ENCODE measurements at places on chromosomes 13 and 19. TPM values are rescaled to one million over a fixed set of nuclear protein-coding genes. Genes with fewer than 3 reads are reported as not detected.

PRR20B gene
- not detected for total RNA-seq

DNA sequence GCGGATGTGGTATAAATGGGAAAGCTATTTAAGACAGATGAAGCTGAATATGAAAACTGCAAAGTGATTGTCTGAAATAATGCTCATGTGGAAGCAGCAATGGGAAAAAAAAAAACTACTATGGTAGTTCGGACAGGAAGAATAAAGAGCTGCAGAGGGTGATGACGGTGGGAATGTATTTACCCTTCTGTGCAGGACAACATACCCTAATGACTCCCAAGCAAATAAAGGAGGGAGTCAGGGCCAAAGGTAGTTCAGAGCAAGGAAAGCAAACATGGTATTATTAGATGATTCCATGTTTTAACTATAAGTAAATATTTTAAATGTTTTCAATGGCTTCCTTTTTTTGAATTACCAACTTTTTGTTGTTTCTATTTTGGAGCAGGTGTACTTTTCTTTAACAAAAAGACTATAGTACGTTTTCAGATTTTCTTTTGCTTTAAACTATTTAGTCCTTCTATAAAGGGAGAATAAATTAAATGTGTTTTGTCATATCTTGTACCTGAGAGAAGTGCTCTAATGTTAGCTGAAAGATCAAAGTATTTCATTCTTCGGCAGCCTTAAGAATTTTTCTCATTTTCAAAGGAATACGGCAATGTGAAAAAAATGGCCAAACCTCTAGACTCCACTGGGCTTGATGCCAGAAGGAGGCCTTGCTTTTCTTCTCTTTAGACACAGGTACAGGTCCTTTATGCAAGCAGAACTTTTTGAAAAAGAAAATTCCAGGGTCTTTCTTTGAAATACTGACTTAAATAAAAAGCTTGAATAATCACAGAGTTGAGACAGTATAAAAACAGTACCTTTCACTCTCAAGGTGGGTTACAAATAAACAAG is 67.8 kb upstream of the ZDHHC20 start:
- DNase-seq, result no peak

DNA sequence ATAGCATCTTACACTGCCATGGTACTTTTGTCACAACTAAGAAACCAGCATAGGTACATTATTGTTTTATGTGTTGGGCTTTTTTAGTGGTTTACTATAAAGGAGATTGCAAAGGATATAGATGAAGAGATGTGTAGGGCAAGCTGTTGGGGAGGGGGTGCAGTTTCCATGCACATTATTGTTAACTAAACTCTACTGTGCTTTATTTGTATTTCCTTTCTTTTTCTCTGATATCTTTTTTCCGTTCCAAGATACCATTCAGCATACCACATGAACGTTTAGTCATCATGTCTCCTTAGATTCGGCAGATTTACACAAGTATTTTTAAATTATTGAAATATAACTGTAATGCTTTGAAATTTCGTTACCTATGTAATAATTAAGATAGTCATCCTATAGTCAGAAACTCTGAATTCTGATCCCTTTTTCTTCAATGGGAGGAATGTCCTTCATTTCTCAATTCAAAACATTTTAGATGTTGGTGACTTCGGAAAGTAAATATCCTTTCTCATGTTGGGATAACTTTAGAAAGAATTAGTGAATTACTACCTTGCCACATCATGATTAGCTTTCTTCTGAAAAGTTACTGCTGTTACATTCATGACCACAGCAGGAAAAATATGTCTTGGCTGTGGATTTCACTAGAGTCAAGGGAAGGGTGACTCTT is 82.8 kb downstream of the FRY start:
- no peak for DNase-seq

GRCh38 chr13:68304286-68304893 is 1074.3 kb upstream of the PCDH9 start:
- no peak for DNase-seq

GRCh38 chr19:55694241-55694655 is 19.2 kb downstream of the EPN1 start:
- DNase-seq, result no peak

- no peak for DNase-seq
Measured at GRCh38 chr19:17418710-17419109, 1.1 kb upstream of the MVB12A start.
